NCI-H446 (cell line): ENCODE measurements at places on chromosomes 11 and 22.

DNA sequence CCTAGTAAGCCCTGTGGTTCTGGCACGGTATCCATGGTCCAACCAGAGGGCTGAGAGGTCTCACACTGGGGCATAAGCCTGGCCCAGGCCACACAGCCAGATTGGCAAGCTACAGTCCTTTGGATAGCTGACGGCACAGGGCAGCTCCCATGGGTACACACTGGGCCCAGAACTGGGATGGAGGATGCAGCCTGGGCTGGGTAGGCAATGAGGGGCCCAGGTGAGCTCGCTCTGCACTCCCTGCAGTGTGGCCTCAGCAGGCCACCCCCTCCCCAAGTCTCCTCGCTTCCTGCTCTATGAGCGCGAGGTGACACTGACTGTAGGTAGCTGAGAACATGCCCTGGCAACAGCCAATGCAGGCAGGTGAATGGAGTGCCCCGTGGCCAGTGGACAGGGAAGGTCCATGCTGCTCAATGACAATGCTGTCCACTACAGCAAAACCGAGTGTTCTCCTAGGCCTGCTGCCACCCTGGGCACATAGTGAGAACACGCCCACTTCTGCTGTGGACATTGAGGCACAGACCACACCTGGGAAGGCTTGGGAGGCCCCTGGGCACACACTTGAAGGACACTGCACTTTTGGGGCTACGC lies 3.8 kb downstream of the ARVCF start:
- no peak for DNase-seq

GRCh38 chr22:43955883-43956782 lies 891 bp downstream of the SAMM50 start:
- no peak for DNase-seq

GRCh38 chr11:123547180-123547579 lies 107.2 kb downstream of the SCN3B start:
- DNase-seq, result no peak

DNA sequence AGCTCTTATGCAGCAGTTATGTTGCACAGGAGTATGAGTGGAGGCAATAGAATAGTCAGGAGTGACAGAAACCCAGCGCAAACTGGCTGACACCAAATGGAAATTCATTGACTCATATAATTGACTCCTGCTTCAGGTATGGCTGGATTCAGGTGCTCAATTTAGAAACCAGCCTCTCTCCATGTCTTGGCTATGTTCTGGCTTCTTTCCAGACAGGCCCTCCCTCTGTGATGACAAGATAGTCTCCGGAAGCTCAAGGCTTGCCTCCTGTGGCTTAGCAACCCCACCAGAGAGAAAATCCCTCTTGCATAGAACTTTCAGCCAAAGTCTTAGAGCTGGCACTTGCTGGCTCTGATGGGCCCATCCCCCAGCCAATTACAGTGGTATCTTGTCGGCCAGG lies 28.1 kb upstream of the MN1 start:
- no peak for DNase-seq

- no peak for DNase-seq
Observed at GRCh38 chr11:14673824-14674405, 30.3 kb downstream of the PDE3B start.

DNA sequence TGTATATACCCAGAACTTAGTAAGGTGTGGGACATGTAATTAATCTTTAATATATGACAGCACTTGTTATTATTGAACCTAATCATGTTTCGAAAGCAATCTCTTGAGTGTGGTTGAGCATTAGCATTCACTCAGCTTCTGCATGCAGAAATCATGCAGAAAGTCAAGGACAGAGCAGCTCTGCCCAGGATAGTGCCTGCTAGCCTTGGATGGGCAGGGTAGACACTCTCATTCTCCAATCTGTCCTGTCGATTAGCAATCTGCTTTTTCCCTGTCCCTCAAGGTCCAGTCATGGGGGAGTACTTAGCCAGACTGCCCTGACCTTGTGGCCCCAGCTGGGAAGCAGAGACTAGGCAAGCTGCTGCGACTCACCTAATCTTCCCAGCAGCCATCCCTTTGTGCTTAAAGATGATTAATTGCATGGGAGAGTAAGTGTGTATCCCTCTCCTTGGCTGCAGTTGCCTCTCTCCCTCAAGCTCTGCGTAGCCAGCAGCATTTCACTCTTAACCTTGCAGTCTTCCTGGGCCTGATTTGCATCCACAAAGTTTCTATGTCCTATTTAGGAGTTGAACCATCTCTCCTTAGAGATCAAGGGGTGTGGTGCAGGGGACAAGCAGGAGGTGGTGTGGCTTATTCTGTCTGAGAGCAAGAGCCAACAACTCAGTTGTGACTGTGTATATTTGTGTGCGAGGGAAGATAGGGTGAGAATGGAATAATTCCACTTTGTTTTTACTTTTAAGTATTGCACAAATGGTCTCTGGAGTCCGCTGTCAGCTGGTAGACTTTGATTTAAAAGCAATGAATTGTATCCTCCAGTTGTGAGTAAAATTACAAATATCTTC lies 101.4 kb downstream of the FDX1 start:
- no peak for DNase-seq

- DNase-seq, result peak; percentile 62
Observed at GRCh38 chr11:83249972-83250593, 36.1 kb downstream of the CCDC90B start.

DNA sequence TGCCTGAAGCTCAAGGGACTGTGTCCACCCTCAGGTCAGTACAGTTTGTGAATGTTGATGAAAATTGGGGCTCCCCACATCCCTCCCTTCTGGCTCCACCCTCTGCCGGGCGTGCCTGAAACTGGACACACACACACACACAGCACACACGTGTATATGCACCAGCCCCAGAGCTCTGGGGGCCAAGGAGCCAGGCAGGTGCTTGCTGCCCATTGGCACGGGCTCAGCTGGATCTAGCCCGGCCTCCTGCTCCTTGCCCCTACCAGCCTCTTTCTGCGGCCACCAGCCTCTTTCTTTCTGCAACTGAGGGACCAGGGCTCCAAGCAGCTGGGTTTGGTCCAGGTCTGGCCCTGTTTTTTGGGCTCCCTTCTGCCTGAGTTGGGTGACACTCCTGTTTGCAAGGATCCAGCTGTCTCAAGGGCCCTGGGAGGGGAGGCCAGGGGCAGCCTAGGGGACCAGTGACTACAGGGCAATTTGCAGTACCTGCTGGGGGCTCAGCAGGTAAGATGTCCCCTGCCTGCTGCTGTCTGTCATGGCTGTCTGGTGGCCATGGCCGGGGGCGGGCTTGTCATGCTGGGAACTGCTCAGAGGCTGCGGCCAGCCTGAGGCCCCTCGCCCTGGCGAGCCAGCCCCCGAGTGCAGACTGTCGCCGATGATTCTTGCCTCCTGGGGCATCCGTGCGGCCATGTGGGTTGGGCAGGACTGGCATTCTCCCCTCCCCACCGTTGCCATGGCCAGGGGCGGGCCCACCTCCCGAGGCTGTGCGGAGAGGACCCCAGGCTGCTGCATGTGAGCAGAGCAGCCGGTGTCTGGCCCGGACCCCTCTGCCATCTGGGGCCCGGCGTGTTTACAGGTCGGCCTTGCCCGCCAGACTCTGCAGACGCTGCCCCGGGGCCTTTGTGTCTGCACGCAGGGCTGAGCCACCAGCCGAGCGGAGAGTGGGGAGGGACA lies 51.5 kb upstream of the PPARA start:
- DNase-seq, result no peak

DNA sequence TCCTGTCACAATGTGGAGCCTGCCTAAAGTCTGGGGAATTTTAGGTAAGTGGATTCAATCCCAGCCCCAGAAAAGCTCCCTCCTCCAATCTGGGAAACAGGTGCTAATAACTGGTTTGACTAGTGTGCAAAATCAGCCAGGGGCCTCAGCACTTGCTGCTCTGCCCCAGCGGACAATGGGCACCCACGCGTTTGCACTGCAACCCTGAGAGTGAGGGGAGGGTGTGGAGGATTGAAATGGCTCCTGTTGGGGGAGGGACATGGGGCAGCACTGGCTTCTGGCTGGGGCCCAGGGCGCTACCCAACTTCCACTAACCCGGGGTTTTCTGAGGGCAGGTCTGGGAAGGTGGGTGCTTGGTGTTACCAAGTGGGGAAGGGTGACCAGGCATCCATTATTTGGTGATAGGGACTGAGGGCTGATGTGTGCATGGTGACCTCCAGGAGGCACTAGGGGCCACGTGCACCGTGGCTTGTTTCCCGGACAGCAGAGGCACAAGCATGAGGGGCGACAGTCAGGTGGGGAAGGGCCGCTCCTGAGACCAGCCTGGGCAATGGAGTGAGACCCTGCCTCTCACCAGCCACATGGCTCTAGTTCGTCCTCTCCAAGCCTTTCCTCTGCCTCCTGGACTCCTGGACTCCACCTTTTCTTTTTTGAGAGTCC lies 4.3 kb upstream of the PNPLA5 start:
- DNase-seq, result no peak

DNA sequence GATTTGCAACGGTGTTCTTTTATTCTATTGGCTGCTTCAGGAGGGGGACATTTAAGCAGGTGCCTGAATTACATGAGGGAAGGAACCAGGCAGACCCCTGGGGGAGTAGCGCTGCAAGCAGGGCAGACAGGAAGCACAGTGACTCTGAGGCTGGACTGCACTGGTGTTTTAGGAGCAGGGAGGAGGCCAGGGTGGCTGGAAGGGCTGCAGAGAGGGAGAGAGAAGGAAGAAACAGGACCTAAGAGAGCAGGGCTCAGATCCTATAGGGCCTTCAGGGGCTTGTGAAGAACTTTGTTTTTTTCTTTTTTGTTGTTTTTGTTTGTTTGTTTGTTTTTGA lies 62.5 kb upstream of the SORL1-AS1 start:
- DNase-seq, result no peak

DNA sequence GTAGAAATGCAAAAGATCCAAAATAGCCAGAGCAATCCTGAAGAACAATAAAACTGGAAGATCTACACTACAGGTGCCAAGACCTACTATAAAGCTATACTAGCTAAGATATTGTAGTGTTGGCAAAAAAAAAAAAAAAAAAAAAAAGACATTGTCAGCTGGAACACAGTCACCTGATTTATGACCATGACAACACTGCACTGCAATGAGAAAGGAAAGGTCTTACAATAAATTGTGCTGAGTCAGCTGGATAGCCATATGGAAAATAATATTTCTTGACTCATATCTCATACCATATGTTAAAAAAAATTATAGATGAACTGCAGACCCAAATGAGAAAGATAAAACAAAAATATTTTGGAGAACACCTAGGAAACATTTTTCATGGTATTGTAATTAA lies 3.1 kb upstream of the PANX3 start:
- DNase-seq, result no peak

GRCh38 chr11:93225662-93226061 lies 27.9 kb upstream of the SLC36A4 start:
- peak; percentile 81 for DNase-seq

DNA sequence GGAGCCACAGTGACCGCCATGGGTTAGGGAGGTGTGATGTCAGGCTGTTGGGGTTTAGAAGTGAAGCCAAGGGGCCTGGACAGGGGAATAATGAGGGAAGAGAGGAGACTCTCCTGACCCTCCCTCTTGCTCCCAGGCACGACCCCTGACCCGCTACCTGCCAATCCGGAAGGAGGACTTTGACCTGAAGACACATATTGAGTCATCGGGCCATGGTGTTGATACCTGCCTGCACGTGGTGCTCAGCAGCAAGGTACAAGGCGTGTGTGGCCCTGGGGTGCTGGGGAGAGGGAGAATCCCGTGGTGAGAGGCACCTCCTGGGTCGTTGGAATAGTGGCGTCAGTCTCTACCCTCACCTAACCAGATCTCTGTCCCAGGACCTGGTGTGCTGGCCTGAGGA lies 29.5 kb downstream of the TREH start:
- DNase-seq, result no peak

GRCh38 chr11:3962406-3962840 lies 107.0 kb downstream of the STIM1 start:
- DNase-seq, result no peak
